ENCODE measurements at places on chromosomes 1 and 21.

- DNase-seq: no peak
- no peaks in the 10 kb centered on the region for H3K36me3 ChIP-seq
- H3K4me3 ChIP-seq: no peak overlapping the region
- no peak overlapping the region for H3K27ac ChIP-seq
- no peaks in the 10 kb centered on the region for H3K27me3 ChIP-seq
- peaks cover 35% of the 10 kb centered on the region for H3K4me1 ChIP-seq
These were observed 5.2 kb downstream of the FAAH start for GRCh38 chr1:46399307-46399706.

DNA sequence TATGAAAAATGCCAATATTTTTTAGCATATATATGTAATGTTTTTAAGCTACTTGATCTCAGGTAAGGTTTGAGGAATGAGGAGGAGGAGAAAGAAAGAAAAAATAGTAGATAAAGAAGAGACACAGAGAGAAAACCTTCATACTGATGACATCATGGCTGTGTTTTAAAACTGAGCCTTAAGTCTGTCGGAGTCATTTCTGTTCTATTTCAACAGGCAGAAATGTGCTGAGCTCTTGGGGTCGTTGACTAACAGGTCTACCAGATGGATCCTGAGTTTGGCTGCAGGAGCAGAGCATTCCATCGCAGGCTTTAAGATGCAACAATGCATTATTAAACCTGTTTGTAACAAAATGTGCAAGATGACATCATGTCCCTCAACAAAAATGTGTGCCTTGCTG lies 356.0 kb downstream of the TGFB2 start:
- H3K27ac ChIP-seq: no peak overlapping the region
- H3K4me1 ChIP-seq: no peaks in the 10 kb centered on the region
- no peak for DNase-seq
- no peak overlapping the region for H3K4me3 ChIP-seq
- H3K27me3 ChIP-seq: no peaks in the 10 kb centered on the region

DNA sequence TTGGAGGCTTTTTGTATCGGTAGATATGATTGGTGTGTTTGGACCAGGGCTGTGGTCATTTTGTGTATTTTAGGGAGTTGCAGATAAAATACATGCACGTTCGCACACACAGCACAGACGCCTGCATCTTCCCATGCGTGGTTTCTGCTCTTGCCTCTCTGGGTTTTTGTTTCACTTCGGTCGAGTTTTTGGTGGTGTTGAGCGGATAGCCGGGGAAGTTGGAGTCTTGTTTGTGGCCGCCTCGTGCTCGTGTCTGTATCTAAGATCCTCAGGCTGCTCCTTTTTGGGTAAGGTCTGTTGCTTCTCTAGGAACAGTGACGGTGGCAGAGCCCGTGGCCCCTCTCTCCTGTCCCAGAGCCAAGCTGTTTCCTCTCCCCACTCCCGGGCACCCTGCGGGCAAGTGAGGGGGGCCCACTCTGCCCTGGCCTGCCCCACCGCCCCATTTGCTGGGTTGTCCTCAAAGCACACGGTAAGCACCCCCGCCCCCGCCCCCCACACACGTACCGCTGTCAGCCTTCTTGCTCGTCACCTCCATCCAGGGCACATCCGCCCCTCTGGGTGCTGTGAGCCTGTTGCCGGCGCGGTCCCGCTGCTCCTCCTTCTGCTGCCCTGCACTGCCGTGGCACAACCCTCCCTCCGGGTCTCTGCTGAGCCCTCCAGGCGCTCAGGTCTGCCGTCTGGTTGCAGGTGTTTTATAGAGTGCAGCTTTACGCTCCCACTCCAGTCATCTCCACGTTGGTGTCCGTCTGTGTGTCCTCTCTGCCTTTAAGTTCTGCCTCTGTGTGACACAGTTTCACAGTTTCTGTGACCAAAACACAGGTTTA lies 51.9 kb downstream of the AGPAT3 start:
- no peaks in the 10 kb centered on the region for H3K27me3 ChIP-seq
- H3K36me3 ChIP-seq: no peaks in the 10 kb centered on the region
- peaks cover 32% of the 10 kb centered on the region for H3K4me1 ChIP-seq
- peak overlapping the region; percentile 7 for H3K4me3 ChIP-seq
- no peak overlapping the region for H3K27ac ChIP-seq

DNA sequence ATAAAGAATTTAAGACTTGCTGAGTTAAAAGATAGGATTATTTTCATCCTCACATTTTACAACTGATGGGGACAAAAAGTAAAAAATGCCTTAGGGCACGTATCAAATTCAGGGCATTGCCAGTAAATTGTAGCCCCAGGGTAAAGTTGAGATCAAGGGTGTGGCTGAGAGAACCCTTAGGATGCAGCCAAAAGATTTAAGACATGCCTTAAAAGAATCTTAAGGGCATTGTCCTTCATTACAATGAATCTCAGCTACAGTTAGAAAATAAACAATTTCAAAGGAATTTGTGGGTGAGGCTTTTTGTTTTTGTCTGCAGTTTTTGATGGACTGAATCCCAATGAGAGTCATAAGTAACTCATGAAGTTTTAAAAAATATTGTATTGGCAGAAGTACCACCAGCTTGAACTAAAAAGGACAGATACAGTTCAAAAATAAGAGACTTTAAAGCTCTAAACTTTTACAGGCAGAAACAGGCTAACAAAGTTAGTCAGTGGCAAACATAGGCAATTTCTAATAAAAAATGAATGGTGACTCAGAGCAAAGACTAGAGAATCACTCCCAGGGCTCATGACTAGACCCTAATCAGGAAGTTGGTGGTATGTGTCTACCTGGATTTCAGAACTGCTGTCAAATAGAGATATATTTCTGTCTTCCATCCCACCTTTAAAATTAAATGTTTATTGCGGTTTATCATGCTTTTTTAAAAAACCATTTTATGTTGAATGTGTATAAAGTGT lies 165.1 kb upstream of the SNX7 start:
- H3K27ac ChIP-seq: no peak overlapping the region
- H3K4me1 ChIP-seq: no peaks in the 10 kb centered on the region
- DNase-seq: no peak
- H3K27me3 ChIP-seq: no peaks in the 10 kb centered on the region

DNA sequence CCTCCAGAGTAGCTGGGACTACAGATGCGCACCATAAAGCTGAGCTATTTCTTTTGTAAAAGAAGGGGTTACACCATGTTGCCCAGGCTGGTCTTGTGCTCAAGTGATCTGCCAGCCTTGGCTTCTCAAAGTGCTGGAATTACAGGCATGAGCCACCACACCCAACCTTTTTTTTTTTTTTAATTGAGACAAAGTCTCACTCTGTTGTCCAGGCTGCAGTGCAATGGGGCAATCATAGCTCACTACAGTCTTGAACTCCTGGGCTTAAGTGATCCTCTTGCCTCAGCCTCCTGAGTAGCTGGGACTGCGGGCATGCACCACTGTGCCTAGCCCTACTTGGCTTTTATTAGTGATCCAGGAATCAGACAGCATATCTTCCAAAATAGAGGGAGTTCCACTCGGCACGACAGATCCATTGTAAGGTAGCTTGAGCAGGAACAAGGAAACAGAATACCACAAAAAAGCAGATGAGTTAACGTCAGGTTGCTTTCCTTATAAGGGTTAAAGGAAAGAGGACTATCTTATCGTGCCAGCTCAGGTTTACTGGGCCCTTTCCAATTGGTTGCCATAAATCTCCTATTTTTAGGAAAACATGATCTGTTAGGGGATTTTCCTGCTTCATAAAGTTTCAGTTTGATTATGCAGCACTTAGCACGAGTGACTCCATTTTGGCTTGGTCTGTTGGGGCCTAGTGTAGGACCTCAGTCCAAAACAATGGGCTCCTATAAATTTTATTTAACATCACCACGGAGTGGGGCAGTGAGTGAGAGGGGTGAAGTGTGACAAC lies 45.2 kb downstream of the NENF start:
- no peaks in the 10 kb centered on the region for H3K36me3 ChIP-seq
- no peak overlapping the region for H3K4me3 ChIP-seq
- no peak for DNase-seq

GRCh38 chr1:222543817-222544216 lies 4.1 kb downstream of the HHIPL2 start:
- no peaks in the 10 kb centered on the region for H3K36me3 ChIP-seq
- no peak overlapping the region for H3K4me3 ChIP-seq
- H3K4me1 ChIP-seq: no peaks in the 10 kb centered on the region
- no peak overlapping the region for H3K27ac ChIP-seq

GRCh38 chr1:168960595-168960994 lies 145.9 kb upstream of the ATP1B1 start:
- no peak for DNase-seq
- H3K27me3 ChIP-seq: no peaks in the 10 kb centered on the region
- no peak overlapping the region for H3K27ac ChIP-seq

- no peak for DNase-seq
- no peak overlapping the region for H3K4me3 ChIP-seq
- H3K27ac ChIP-seq: no peak overlapping the region
- no peaks in the 10 kb centered on the region for H3K36me3 ChIP-seq
- H3K27me3 ChIP-seq: no peaks in the 10 kb centered on the region
These were observed 87.0 kb upstream of the RUNX1 start for GRCh38 chr21:35136106-35136505.

DNA sequence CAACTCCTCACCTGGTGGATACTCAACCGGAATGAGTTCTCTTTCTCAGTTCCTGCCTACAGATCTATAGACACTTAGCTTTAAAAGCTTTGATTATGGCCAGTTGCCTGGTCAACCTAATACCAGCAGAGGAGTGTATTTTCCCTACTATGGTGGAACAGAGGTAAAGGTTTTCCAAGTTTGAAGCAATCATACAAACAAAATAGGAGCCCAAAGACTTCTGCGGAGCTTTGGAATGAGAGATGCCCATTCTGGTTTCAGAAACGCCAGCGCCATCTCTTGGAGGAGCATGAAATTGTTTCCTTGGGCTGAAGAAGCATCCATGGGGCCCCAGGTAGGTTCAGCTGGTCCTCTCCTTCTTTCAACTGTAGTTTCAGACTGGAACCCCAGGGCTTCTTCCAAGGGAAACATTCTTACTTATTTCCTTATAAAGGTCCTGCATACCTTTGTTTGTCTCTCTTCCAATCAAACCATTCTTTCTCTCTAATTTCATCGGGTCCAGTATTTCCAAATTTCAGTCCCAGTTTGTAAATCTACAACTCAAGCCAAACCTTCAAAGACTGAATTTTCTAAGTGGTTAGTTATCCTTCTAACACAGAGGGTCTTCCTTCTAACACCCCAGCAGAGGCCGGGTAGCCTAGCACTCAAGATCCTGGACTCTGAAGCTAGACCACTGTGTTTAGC lies 95.9 kb downstream of the KCNJ15 start:
- no peak overlapping the region for H3K27ac ChIP-seq
- no peaks in the 10 kb centered on the region for H3K4me1 ChIP-seq
- H3K36me3 ChIP-seq: no peaks in the 10 kb centered on the region
- peaks cover 9% of the 10 kb centered on the region for H3K27me3 ChIP-seq
- H3K4me3 ChIP-seq: no peak overlapping the region

DNA sequence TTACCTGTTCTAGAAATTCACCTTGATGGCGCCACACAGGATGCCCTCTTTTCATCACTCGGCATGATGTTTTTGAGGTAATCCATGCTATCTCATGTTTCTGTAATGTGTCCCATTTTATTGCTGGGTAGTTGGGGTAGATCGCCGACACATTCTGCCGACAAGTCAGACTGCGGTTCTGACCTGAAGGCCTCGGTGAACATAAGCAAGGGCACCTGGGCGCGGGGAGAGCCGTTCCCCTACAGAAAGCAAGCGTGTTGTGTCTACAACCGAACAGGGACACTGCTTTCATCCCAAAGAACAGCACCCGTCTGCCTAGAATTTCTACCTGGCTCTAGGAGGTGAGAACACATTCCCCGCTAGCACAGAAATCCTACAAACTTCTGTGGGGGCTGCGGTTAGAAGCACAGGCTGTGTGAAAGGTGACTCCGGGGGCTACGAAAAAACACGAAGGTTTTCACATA lies 149.2 kb downstream of the PPIAL4G start:
- peak overlapping the region; percentile 32 for H3K4me3 ChIP-seq
- peak overlapping the region; percentile 84 for H3K27ac ChIP-seq
- peaks cover 4% of the 10 kb centered on the region for H3K4me1 ChIP-seq

- H3K36me3 ChIP-seq: peaks cover 26% of the 10 kb centered on the region
- H3K4me3 ChIP-seq: no peak overlapping the region
- H3K27me3 ChIP-seq: no peaks in the 10 kb centered on the region
- DNase-seq: no peak
- no peaks in the 10 kb centered on the region for H3K4me1 ChIP-seq
These were observed 23.1 kb downstream of the SOD1 start for GRCh38 chr21:31682620-31683019.

DNA sequence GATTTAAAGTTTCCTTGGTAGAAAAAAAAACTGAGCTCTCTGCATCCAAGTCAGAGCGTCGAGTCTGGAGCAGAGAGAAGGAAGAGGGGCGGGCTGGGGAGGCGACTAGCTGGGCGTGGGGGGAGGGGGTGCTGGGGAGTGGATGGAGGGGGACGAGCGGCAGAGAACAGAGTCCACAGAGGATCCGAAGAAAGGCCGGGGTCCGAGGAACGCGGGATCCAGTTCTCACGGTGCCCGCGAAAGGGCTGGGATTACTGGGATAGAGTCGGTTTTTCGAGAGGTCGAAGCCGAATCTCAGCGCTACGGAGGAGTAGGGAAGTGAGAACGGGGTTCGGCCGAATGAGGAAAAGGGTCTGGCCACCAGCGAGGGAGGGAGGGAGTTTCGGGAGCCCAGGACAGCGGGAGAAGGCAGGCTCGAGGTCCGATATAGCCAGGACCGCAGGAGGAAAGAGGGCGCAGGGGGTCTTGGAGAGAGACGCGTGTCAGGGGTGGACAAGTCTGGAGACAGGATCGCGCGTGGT lies 665 bp downstream of the DAB1 start:
- no peak for DNase-seq
- H3K36me3 ChIP-seq: no peaks in the 10 kb centered on the region
- peaks cover 23% of the 10 kb centered on the region for H3K4me1 ChIP-seq
- peaks cover 55% of the 10 kb centered on the region for H3K27me3 ChIP-seq
- H3K4me3 ChIP-seq: peak overlapping the region; percentile 56

DNA sequence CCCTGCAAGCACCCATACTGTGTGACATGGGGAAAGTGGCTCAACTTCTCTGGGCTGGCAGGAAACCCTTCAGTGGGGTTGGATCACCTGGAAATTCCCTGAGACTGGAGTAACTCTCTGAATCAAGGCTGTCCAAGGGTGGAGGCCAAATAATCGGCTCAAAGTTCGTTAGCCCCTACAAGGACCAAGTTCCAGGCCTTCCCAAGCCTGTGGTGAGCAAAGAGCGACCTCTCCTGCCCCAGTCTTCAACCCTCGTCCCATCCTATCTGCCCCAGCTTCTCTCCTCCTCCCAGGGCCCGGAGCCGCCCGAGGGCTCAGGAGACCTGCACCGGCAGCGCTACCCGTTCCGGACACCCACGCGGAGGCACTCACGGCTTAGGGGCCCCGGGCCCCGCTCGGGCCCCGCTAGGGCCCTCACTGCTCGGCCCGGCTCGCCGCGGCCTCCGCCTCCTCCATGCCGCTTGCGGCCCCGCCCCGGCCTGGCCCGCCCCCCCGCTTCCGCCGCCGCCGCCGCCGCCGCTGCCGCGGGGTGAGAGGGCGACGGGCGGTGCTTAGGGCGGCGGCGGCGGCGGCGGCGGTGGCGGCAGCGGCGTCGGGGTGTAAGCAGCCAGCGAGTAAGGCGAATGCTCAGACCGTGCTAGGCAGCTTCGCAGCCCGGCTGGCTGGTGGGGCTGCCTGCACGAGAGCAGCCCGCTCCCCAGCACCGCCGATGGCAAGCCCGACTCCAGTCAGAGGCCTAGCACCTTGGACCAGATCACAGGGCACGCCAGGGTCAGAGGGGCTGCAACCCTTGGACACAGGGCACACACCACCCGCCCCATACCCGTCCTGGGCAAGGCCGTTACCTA lies at the start of gene POMGNT1:
Gene POMGNT1, minus strand, starts transcription at position 471 of the 848 bp plus-strand sequence. CDS start 613 bp downstream, outside the sequence.
- no peaks in the 10 kb centered on the region for H3K36me3 ChIP-seq
- DNase-seq: peak; percentile 51
- peaks cover 34% of the 10 kb centered on the region for H3K4me1 ChIP-seq
- H3K27me3 ChIP-seq: no peaks in the 10 kb centered on the region
